ENCODE measurements at places on chromosomes 7 and 10. TPM values are rescaled to one million over a fixed set of nuclear protein-coding genes. Genes with fewer than 3 reads are reported as not detected.
A peak's percentile ranks its signal among the peaks of the same experiment; 100 is the strongest.

The ARHGEF35 gene
- 17.4 TPM for total RNA-seq

The HOXA10 gene
- total RNA-seq = 19.6 TPM

The CRTAC1 gene
- total RNA-seq = 0.20 TPM

The ATRNL1 gene
- total RNA-seq = 1.3 TPM

The ADCYAP1R1 gene
- total RNA-seq = 0.12 TPM

The GPR146 gene
- total RNA-seq = 2.4 TPM

The C10orf105 gene
- total RNA-seq = not detected

The MPLKIP gene
- 49.4 TPM for total RNA-seq

The NME8 gene
- not detected for total RNA-seq

The ZNF722 gene
- not detected for total RNA-seq

The LRIT1 gene
- total RNA-seq = not detected

The LEP gene
- not detected for total RNA-seq

The CDNF gene
- 1.1 TPM for total RNA-seq

- no peak for DNase-seq
These were observed 74.7 kb upstream of the PLPP4 start for GRCh38 chr10:120382360-120382759.

GRCh38 chr7:4707217-4707741, 25.2 kb downstream of the FOXK1 start:
- DNase-seq = no peak

DNA sequence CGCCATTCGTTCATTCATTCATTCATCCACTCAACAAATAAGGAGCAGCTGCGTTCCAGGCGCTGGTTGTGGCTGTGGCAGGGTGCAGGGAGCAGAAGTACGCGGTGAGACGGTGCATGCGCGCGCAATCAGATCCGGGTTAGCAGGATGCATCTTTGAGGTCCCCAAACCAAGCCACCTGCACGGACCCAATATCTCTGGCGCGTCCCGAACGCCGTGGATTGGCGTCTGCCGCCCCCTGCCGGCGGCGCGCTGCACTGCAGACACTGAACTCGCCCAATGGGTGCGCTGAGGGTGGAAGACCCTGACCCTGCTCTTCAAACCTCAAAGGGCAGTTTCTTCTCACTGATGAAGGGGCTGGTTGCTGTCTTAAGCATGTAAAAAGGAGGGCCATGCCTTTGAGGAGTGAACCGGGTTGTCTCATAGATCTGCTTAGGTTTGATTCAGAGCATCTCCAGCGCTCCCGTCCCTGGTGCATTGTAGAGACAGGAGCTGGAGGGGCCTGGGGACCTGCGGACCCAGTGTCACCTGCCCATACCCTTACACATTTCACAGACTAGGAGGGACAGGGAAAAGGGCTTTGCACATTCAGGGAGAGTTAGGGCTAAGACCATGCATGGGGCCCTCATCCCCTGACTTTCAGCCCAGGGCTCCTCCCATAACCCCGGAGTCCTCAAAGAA, 102.5 kb downstream of the RAMP3 start:
- peak; percentile 31 for DNase-seq

GRCh38 chr7:16670021-16670420, 24.0 kb downstream of the BZW2 start:
- DNase-seq = no peak

DNA sequence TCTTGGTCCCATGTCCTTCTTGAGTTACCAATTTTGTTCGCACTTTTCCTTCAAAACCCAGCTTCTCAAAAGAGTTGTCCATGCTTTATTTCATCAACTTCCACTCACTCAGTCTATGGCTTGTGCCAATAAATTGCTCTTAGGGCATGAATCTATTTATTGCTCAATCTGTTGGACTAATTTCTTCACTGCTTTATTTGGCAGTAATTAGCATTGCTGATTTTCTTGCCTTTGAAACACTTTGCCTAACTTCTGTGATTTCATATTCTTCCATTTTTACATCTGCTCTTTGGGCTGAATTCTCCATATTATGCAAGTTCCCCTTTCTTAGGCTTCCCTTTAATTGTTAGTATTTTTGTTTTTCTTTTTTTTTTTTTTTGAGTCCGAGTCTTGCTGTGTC, 16.8 kb downstream of the DLD start:
- no peak for DNase-seq

- no peak for DNase-seq
These were observed 14.5 kb downstream of the SH2D4B start for GRCh38 chr10:80552151-80552646.

DNA sequence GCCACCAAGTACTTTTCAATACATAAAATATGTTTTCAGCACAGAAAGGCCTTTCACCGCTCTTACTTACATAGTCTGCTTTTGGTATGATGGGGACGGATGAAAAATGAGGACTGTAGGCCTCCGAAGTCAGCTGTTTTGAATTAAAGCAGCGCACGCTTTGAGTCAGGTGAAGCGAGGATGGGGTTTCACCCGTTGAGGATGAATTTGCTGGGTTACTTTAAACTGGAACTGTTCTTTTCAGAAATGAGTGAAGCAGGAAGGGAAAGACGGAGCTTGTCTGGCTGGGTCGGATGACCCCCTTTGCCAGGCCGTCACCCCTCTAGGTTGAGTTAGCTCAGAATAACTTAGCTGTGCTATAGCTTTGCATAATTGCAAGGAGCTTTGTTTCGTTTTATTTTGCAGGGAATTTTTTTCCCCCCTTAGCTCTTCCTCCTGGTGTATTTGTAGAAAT, 40.0 kb downstream of the CUX1 start:
- no peak for DNase-seq

DNA sequence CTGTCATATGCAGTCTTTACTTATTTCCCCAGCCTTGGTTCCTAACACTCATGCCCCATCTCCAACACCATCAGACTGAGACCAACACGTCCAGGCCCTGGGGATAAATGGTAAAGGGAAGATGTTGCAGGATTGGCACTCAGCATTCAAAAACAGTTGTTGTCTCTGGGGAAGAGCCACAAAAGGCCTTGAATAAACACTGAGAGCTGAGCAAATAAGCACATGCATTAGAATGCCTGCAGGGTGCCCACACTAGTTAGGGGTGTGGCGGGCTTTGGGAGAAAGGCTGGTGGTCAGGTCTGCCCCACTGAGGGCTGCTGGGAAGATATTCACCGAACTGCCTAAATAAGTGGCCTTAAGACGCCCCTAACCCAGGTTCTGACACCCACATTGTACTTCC, 391.0 kb downstream of the GFRA1 start:
- DNase-seq = no peak

DNA sequence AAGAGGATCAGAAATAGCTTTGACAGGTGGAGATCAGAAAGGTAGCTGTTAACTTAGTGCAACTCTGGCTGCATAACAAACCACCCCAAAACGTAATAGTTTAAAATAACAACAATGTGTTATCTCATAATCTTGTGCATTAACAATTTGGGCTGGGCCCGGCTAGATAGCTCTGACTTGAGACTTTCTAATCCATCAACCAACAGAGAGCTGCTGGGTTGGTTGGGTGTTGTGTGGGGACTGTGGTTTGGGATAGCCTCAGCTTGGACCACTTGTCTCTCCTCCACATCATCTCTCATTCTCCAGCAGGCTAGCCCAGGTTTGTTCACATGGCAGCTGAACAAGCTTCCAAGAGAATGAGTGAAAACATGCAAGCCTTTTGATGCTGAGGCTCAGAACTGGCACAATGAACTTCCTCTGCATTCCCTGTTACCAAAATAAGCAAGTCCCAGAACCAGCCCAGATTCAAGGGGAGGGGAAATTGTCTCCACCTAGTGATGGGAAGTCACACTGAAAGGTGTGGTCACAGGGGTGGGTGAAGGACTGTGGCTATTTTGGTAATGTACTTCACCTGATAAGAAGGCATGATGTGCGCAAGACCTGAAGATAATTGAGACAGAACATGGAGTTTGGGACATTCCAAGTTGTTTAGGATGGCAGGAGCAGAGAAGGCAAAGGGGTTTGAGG, 20.4 kb upstream of the ASAH2 start:
- no peak for DNase-seq

DNA sequence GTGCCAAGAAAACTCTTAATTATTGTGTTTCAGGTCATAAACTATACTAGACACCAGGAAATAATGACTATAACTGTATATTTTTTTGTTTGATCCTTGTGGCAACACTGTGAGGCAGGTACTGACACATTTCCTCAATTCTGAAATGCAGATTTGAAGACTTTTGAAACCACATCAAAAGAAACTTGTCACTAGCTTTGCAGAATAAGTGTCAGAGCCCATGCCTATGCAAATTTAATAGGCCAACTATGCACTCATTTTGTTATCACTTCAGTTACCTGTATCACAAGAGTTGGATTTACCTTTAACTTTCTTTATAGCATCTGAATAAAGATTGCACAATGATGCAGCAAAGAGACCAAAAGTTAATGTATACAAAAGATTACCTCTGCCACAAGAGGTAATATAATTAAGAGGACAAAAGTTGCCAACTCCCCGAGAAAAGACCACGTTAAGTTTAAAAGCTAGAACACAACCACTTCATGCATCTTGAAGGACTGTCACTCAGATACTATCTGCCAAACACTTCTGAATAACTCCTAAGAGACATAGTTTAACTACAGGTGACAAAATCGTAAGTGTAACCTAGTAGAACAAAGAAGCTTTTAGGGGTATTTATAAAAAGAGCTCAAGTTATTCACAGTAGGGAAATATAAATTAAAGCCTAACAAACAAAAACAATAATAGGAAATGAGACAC, 80.5 kb downstream of the ELAPOR2 start:
- DNase-seq = no peak

- no peak for DNase-seq
These were observed 213.9 kb upstream of the SHH start for GRCh38 chr7:156026076-156026600.

DNA sequence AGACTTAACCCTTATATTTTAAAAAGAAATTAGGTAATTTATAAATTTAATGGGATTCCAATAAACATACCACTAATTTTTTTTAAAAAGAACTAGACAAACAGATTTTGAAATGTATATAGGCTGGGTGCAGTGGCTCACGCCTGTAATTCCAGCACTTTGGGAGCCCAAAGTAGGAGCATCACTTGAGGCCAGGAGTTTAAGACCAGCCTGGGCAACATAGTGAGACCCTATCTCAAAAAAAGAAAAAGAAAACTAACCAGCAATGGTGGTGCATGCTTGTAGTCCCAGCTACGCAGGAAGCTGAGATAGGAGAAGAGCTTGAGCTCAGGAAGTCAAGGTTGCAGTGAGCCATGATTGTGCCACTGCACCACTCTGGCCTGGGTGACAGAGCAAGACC, 62.7 kb downstream of the EZH2 start:
- DNase-seq = no peak

DNA sequence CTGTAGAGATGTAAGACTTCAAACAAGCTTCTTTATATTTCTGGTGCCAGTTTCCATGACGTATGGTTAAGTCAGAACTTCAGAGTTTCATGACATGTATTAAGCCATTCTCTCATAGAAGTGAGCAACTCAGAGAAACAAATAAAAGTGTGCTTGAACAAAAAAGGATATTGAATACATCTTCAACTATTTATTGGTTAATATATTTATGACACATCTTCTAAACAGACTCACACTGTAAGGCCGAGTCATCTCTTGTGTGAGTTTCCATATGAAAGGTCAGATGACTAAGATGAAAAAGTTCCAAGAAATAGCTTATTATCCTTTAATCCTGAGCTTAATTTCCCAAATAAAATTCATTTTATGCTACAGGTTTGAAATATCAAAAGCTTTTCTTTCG, 105.5 kb upstream of the CSTF2T start:
- no peak for DNase-seq

DNA sequence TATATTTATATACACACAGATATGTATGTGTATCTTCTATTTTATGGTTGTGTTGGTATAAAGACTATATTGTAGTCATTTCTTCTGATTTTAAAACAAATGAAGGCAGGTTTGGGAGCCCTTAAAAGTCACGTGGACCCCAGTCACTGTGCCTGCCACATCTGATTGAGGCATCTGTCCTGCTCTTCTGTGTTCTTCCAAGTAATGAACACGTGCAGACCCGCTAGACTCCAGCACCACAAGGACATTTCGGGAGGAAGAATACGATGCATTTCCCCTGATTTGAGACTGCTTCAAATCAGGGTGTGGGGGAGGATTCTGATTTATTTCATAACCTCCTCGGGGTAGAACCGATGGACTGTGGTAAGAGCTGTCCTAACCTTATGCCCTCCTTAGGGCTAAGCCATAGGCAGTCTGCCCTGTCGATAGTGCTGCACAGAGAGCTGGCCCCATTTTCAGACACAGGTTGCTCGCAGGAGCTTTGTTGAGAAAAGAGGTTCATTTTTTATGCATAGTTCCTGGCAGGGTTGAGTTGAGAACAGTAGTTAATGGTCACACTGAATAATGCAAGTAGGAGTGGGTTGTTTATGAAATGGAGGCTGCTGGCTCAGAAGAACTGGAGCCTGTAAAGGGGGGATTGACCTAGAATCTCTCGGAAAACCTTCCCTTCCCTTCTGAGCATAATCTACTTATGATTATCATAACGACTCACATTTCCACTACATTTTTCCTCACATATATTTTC, 55.0 kb upstream of the C10orf120 start:
- no peak for DNase-seq

GRCh38 chr10:99859585-99859984, 77.1 kb downstream of the ABCC2 start:
- peak; percentile 60 for DNase-seq

DNA sequence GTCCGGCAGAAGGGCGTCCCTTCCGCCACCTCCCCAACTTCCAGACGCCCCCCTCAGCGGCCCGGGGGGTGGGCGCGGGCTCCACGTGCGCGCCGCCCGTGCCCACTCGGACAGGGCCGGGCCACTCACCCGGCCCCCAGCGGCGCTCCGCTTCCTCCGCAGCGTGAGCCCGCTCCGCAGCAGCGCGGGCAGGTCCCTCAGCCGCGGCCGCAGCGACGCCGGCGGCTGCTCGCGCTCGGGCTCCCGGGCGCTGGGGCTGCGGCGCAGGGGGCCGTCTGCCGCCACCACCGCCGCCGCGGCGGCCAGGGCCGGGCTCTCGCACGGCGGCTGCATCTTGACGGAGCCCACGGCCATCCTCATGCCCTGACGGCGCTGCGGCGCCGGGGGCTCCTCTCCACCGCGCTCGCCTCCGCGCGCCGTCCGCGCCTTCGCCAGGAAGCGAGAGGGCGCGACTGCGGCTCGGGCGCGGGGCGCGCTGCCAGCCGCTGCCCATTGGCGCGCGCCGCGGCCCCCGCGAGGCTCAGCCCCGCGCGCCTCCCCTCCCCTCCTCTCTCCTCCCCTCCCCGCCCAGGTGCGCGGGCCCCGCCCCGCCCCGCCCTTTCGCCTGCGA, at the start of gene RAPGEF5:
Gene RAPGEF5, minus strand, starts transcription at position 454 of the 610 bp plus-strand sequence. Its CDS starts 94 bp downstream, at position 360.
- DNase-seq = peak; percentile 10

DNA sequence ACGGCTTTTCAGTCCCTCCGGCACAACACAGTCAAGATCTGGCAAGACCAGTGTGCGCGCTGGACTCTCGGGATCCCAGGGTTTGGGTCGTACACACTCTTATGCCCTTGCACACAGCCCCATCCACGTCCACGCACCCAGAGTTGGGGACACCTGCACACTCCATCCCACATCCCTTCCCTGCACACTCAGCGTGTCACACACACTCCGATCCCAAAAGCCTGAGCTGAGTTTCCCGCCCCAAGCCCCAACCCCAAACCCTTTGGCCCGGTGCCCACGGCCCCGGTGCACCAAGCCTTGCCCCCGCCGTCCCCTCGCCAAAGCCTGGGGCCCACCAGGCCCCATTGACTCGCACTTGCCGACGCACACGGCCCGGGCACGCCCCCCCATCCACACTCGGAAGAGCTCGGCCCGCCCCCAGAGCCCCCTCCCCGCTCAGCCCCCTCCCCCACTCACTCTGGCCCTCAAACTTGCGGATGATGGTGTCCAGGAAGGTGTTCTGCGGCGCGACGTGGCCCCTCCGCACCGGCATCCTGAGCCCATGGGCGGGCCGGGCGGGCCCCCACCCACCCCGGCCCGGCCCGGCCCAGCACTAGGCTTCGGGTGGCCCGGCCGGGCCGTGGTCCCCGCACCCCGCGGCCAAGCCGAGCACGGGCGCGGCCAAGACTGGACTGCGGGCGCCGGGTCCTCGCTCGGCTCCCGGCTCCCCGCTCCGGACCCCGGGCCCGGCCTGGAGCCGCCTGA, 567 bp downstream of the KCNH2 start:
- DNase-seq = no peak
